ENCODE measurements at places on chromosomes 4 and X.

DNA sequence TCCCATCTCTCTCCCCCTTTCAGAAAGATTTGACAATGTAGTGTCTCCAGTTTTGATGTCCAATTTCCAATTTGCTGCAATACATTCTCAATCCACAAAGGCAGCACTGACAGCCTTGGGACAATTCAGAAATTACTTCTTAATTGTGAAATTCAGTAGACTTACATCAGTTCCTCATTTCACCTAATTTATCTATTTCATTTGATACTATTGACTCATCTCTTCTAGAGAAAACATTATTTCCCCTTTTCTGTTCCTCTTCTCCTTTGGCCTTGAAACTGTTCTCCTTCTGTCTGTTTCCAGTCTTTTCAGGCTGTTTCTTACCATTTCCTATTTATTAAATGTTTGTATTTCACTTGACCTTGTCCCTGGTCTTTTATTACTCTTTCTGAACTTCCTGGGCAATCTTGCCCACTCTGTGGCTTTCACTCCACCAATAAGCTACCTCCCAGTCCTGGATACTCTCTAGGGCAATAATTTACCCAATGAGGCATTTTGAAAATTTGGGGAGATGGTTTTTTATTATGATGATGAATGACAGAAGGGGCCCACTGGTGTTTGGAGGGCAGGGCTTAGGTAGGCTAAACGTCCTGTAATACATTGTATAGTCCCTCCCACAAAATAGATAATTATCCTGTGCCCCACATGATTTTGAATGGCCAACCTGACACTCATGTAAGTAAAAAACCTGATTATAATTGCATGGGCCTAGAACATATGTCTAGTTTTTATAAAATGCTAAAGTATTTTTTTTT, 498.0 kb upstream of the BOD1L1 start:
- H3K36me3 ChIP-seq: no peaks in the 10 kb centered on the region
- no peaks in the 10 kb centered on the region for H3K27me3 ChIP-seq
- no peaks in the 10 kb centered on the region for H3K4me1 ChIP-seq

GRCh38 chr4:92600638-92601037, 296.9 kb downstream of the GRID2 start:
- no peak overlapping the region for H3K27ac ChIP-seq
- H3K36me3 ChIP-seq: no peaks in the 10 kb centered on the region
- DNase-seq: no peak
- H3K4me3 ChIP-seq: no peak overlapping the region
- peaks cover 7% of the 10 kb centered on the region for H3K4me1 ChIP-seq
- no peaks in the 10 kb centered on the region for H3K27me3 ChIP-seq

DNA sequence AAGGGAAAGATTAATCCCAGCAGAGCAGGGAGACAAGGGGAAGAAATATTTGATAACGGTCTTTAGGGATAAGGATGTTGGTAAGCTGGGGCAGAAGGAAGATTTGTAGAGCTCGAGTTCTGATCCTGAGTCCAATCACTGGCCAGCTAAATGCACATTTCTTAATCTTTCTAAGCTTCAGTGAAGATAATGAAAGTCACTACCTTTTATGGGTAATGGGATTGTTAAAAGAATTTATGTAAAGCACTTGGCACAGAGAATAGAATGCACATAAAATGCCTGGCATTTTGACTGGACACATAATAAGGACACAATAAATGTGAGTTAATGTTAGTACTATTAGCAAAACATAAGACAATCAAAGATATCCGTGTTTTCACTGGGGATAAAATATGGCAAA, 43.3 kb downstream of the NCAPG start:
- H3K4me1 ChIP-seq: no peaks in the 10 kb centered on the region
- H3K27ac ChIP-seq: no peak overlapping the region
- no peaks in the 10 kb centered on the region for H3K27me3 ChIP-seq
- no peak overlapping the region for H3K4me3 ChIP-seq
- no peak for DNase-seq
- no peaks in the 10 kb centered on the region for H3K36me3 ChIP-seq

- no peak overlapping the region for H3K4me3 ChIP-seq
- no peaks in the 10 kb centered on the region for H3K27me3 ChIP-seq
- no peak for DNase-seq
- no peak overlapping the region for H3K27ac ChIP-seq
These were observed 176.1 kb downstream of the DCAF12L1 start for GRCh38 chrX:126376465-126376864.

DNA sequence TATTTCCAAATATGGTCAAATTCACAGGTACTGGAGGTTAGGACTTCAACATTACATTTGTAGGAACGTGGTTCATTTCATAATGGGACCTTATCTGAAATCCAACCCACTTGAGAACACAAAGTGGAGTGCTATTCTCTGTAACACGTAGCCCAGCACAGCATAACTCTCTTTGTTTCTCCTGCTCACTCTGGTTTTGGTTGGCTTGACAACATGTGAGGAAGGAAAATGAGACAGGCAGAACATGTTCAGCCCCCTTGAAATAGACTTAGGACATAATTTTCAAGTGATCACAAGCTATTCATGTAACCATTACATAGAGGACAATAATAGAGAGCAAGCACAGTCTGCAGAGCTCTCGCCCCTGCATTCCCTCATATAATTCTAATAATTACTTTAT, 115.1 kb upstream of the SMIM10 start:
- H3K27me3 ChIP-seq: no peaks in the 10 kb centered on the region
- no peak for DNase-seq
- no peak overlapping the region for H3K4me3 ChIP-seq
- no peaks in the 10 kb centered on the region for H3K4me1 ChIP-seq
- H3K27ac ChIP-seq: no peak overlapping the region

GRCh38 chr4:94558392-94558904, 106.7 kb downstream of the PDLIM5 start:
- H3K36me3 ChIP-seq: no peaks in the 10 kb centered on the region
- no peaks in the 10 kb centered on the region for H3K27me3 ChIP-seq
- no peak for DNase-seq
